ENCODE measurements at places on chromosomes 16 and 17.

DNA sequence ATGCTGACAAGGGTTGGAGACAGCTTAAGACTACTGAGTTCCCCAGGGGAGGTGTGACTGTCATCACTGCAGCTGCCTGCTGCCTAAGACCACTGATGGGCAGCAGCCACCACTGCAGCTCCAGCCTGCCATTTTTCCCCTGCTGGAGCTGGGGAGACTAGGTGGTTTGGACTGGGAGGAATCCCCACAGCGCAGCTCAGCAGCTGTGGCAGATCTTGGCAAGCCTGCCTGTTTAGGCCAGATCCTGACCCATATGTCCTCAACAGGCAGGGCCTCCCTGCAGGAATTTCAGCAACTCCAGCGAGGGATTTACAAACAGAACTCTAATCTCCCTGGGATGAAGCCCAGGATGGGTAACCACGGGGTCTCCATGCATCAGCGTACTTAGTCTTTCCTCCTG, 356.4 kb upstream of the TOM1L1 start:
- no peaks in the 10 kb centered on the region for H3K27me3 ChIP-seq
- H3K36me3 ChIP-seq: no peaks in the 10 kb centered on the region
- peak; percentile 78 for DNase-seq
- H3K4me1 ChIP-seq: no peaks in the 10 kb centered on the region
- H3K4me3 ChIP-seq: no peak overlapping the region

GRCh38 chr17:64974750-64975317, 55.6 kb upstream of the LRRC37A3 start:
- no peaks in the 10 kb centered on the region for H3K4me1 ChIP-seq
- peak overlapping the region; percentile 67 for H3K4me3 ChIP-seq
- no peak for DNase-seq
- peak overlapping the region; percentile 75 for H3K27ac ChIP-seq
- no peaks in the 10 kb centered on the region for H3K36me3 ChIP-seq

DNA sequence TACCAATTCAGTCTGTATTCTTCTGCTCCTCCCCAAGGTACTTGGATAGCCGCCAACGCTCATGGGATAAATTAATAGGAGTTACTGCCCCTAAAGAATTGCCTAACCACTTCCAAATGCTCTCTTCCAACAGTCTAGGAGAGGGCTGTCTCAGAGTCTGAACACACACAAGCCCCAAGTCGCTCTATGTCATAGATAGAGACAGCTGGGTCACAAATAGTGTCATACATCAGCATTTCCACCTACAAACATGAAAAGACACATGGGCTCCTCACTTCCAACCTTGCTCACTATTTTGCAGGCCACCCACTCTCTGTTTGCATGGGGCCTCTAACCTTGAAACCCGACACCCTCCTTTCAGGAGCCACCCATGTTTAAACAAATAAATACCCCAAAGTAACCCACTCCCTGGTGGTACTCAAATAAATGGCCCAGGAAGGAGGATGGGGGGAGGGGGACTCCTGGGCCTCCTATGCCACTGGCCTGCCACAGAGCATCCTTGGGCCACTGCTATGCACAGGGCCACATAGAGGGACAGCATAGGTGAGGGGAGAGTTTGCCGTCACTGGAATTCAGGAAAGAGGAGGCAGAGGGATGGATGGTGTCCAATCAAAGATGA, 265.9 kb downstream of the SOX9 start:
- H3K27ac ChIP-seq: no peak overlapping the region
- no peaks in the 10 kb centered on the region for H3K36me3 ChIP-seq
- H3K27me3 ChIP-seq: no peaks in the 10 kb centered on the region
- no peak for DNase-seq
- H3K4me1 ChIP-seq: peaks cover 6% of the 10 kb centered on the region
- no peak overlapping the region for H3K4me3 ChIP-seq

DNA sequence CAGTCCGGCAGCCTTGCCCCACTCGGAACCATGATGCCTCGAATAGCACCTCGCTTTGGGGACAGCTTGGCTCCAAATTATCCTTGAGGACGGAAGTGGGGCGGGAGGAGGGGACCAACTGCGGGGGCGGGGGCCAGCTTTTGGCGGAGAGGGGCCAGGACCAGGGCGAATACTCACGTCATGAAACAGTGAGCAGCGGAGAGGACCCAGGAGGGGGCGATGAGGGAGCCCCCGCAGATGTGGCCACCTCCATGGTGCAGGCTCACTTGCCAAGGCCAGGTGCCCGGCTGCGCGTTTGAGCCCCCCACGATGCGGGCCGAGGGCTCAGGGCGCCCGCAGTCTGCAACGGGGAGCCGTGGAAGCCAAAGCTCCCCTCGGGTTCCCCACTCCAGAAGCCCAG, 970 bp downstream of the PRSS36 start:
- H3K4me3 ChIP-seq: no peak overlapping the region
- DNase-seq: no peak
- no peak overlapping the region for H3K27ac ChIP-seq
- H3K36me3 ChIP-seq: no peaks in the 10 kb centered on the region

DNA sequence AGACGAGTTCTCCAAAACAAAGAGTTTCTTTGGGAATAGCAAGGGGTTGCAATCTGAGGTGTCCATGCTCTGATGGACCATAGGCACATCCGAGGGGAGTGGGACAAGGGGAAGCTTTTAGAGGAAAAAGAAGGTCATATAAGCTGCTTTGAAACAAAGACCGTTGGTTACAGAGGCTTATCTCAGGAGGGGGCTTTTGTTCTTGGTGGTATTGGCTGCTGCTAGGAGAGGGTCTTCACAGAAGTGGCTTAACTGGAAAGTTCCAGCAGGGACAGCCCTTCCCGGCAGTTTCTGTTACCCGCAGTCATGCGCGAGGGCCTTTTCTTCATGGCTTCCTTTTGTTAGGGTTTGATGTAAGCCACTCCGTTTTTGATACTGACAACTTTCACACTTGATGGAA, 76.0 kb downstream of the RAP1GAP2 start:
- peak overlapping the region; percentile 54 for H3K27ac ChIP-seq
- peak; percentile 69 for DNase-seq
- H3K27me3 ChIP-seq: no peaks in the 10 kb centered on the region
- no peak overlapping the region for H3K4me3 ChIP-seq
- H3K4me1 ChIP-seq: peaks cover 23% of the 10 kb centered on the region
- no peaks in the 10 kb centered on the region for H3K36me3 ChIP-seq

- H3K4me3 ChIP-seq: no peak overlapping the region
- no peaks in the 10 kb centered on the region for H3K27me3 ChIP-seq
- H3K36me3 ChIP-seq: no peaks in the 10 kb centered on the region
- H3K27ac ChIP-seq: no peak overlapping the region
Observed at GRCh38 chr17:67440277-67441051, 63.4 kb downstream of the PITPNC1 start.

GRCh38 chr17:13777003-13777402, 175.3 kb upstream of the HS3ST3A1 start:
- no peak overlapping the region for H3K4me3 ChIP-seq
- DNase-seq: no peak
- H3K27ac ChIP-seq: no peak overlapping the region
- no peaks in the 10 kb centered on the region for H3K4me1 ChIP-seq

DNA sequence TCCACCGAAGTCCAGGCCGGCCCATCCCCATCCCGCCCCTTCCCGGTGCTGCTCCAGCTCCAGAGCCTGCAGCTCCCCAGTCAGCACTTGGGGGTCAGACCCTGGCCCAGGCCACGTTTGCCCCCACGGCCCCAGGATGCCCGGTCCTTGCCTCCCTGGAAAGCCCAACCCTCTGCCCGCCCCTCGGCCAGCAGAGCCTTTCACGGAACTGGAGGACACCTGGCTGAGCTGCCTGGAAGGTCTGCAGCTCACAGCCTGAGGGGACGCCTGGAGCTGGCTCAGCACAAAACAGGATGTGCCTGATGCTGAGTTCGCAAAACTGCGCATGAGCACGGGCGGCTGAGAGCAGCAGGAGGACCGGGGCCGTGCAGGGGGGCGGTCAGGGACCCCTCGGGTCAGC, 29.7 kb upstream of the SSTR5 start:
- H3K36me3 ChIP-seq: no peaks in the 10 kb centered on the region
- H3K27me3 ChIP-seq: no peaks in the 10 kb centered on the region
- H3K4me3 ChIP-seq: no peak overlapping the region

DNA sequence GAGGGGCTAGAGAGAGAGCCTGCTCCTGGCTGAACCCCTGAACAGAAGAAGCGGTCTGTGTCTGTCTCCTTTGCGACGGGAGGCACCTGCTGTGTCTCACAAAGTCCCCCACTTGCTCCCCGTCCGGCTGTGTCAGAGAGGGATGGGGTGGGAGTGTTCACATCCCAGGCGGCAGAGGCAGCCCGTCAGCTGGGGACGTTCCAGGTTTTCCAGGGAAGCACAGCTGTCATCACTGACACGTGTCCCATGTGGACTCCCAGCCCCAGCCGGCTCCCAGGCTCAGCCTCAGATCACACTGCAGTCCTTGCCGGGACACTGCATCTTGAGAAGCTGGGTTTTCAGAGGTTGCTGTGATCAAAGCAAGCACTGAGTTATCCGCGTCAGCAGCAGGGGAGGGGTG, 1.6 kb downstream of the TELO2 start:
- no peak for DNase-seq
- H3K27ac ChIP-seq: no peak overlapping the region
- H3K27me3 ChIP-seq: no peaks in the 10 kb centered on the region
- no peaks in the 10 kb centered on the region for H3K4me1 ChIP-seq

DNA sequence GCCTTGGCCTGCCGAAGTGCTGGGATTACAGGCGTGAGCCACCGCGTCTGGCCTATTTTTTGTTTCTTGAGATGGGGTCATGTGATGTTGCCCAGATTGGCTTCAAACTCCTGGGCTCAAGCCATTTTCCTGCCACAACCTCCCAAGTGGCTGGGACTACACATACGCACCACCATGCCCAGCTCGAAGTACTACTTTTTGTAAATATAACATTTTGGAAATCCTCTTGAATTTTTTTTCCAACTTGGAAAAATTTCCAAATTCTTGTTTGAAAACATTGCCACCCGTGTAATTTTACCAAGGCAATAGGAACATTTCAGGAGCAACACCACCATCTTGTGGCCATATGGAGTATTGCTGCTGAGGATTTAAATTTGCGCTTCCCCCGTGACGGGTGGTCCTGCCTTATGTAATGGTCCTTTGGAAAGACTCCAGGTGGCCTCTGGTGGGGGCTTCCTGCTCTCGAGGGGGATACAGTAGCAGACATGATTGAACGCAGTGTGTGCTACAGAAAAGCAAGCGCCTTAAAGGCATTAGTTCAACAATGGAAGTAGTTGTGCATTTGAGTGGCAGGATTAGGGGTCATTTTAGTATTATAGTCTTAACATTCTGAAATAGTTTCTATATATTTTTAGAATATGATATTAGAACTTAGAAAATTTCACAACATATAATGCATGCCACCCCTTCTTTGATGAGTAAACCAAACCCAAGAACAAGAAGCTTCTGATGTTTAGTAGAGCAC, 8.0 kb downstream of the FLYWCH1 start:
- H3K36me3 ChIP-seq: no peaks in the 10 kb centered on the region
- H3K4me3 ChIP-seq: no peak overlapping the region
- H3K27ac ChIP-seq: no peak overlapping the region
- H3K4me1 ChIP-seq: no peaks in the 10 kb centered on the region
- DNase-seq: peak; percentile 72
- no peaks in the 10 kb centered on the region for H3K27me3 ChIP-seq

DNA sequence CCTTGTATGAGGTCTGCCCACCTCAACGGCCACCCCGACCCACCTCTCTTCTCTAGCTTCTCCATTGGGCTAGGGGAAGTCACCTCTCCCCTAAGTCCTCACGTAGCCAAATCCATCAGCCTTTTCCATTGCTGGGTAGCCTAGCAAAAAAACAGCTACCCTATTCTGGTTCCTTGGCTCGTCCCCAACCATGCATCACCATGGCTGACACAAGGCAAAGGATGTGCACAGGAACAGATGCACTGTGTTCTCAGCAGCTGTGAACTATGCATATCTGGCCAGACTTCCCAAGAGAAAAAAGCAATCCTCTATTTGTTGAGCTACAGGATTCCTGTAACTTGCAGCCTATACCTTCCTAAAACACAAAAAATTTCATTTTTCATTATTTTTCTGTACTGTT, 22.0 kb upstream of the FLCN start:
- no peak overlapping the region for H3K27ac ChIP-seq
- H3K36me3 ChIP-seq: peaks cover 14% of the 10 kb centered on the region
- no peaks in the 10 kb centered on the region for H3K4me1 ChIP-seq
- H3K27me3 ChIP-seq: no peaks in the 10 kb centered on the region
- no peak for DNase-seq
- no peak overlapping the region for H3K4me3 ChIP-seq

DNA sequence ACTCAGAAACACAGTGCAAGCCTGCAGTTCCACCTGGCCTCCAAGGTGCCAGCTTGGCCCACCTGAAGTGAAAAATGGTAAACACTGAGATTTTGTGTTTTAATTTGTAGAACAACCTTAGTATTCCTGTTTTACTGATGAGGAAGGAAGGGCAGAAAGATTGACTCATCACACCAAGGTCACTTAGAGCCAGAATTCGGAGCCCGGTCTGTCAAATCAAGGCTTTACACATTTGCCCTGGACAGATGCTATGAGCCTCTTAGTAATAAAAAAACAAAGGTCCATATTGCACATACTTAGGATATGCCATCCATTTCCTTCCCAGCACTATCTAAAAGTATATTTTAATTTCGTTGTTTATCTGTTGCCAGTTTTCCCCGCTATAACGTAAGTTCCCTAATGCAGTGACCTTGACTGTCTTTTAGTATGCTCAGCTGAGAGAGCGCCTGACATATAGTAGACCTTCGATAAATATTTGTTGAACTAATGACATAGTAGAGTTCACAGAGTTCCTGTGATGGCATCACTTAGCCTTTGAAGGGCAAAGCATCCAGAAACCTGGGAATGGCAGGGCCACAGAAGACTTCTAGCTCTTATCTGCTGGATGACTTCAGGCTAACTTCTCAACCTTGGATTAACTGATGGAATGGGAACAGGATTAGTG, 7.2 kb upstream of the TBKBP1 start:
- H3K4me1 ChIP-seq: no peaks in the 10 kb centered on the region
- no peak for DNase-seq
- no peaks in the 10 kb centered on the region for H3K27me3 ChIP-seq
- no peak overlapping the region for H3K4me3 ChIP-seq
- no peak overlapping the region for H3K27ac ChIP-seq
